Kidney (tissue), 22 donors: ENCODE measurements at places on chromosomes 12 and 14. TPM values are rescaled to one million over a fixed set of nuclear protein-coding genes. Genes with fewer than 3 reads are reported as not detected.

- no peak for DNase-seq
These were observed 547.1 kb downstream of the CCER1 start for GRCh38 chr12:90407841-90408240.

DNA sequence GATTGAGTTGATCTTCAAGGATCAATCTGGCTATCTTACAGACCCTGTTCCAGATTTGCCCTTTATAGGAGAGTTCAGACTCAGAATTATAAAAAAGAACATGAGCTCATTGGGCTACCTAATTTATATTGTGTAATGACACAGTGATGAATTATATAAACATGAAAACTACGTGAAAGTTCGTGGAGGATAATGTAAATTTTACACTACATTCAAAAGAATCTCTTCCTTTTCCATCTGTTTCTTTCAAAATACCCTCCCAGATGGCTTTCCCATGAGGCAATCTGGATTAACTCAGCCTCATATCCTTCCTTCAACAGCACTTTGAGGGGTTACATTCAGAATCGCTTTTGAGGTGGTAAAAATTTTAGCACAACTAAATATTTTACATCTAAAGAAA is 129.3 kb downstream of the HMGA2 start:
- no peak for DNase-seq

DNA sequence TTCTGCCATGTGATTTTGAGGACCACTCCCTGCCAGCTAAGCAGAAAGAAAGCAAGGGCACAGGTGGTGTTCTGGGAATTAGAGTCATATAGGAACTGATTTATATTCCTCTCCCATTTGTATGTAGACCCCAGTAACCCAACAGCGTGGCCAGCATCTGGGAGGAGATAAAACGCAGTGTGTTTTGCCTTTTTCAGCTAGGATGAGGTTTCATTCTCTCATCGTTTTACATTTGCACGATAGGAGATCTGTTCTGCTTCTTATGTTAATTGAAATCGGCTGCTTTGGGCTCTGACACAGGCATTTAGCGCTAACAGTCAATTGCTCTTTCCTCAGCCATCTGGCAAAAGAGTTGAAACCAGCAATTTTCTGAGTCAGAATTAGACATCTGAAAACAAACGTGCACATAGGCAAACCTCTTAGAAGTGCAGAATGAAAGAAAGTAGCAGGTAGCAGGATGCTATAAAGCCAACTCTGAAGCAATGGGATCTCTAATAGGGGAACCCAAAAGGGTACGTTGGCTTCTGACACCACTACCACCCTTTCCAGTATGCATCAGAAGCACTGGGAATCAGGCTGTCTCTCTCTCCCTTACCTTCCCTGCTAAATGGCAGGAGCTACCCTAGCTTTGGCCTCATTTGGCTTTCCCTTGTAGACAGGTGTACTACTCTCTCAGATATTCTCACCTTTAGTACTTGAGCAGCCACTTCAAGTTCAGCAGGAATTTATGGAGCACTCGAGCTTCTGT is 219.1 kb downstream of the PHLDA1 start:
- peak; percentile 61 for DNase-seq

DNA sequence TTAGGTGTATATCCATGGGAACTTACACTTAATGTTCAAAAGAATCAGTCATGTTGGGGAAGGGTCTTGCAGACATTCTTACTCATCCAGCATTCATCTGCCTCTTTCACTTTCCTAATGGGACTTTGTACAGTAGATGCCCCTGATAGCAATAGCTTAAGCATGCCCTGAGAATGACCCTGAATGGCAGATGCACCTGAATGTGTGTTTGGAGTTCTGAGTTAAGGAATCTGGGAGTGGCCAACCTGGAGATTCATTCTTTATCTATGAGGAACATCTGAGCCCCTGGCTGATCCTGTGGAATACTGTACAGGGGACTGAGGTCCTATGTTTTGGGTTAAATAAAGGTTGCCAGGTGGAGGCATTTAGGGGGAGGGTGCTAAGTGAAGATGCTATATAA is 71.3 kb upstream of the MANSC4 start:
- no peak for DNase-seq

GRCh38 chr12:94938583-94938982 is 64.9 kb downstream of the NDUFA12 start:
- no peak for DNase-seq

GRCh38 chr14:38502239-38502638 is 246.3 kb upstream of the CLEC14A start:
- no peak for DNase-seq

DNA sequence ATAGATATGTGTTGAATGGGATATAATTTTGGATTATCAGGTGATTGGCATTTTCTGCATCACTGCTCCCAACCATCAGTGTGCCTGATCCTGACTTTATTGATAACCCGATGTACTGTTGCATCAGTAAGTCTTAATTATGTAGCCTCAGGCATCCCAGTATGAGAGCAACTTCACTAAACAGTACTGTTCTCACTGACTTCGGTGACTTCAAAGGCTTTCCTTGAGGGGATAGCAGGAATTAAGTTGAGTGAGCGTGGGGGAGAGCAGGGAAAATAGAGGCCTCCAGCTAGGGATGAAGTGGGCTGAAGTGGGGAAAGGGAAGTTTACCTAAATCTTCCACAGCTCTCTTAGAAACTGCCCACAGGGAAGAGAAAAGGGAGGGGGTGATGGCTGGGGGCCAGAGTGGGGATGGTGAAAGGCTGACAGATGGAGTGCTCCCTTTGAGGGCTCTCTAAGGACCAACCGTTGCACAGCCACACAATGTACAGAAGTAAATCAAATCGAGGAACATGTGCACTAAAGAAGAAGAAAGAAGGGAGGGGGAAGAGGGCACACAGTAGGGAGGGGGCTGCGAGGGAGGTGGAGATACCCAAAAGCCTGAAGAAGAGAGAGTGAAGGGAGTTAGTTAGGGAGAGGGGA is 10.7 kb upstream of the NEUROD4 start:
- no peak for DNase-seq

DNA sequence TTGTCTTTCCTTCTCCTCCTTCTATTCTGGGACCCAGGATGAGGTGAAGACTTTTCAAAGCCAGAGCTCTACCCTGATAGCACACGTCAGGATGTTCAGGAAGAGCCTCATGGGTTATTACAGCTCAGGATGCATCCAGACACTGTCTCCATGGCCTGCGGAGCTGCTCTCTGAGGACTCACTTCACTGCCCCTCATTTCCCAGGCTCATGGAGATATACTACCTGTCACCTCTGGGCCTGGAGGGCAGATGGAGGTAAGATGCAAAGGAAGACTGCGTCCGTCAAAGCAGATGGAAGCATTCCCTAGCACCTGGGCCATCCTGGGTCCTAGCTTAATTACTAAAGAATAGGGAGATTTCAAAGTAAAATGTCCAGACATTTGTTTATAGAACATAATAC is 32.6 kb downstream of the STON2 start:
- peak; percentile 67 for DNase-seq

DNA sequence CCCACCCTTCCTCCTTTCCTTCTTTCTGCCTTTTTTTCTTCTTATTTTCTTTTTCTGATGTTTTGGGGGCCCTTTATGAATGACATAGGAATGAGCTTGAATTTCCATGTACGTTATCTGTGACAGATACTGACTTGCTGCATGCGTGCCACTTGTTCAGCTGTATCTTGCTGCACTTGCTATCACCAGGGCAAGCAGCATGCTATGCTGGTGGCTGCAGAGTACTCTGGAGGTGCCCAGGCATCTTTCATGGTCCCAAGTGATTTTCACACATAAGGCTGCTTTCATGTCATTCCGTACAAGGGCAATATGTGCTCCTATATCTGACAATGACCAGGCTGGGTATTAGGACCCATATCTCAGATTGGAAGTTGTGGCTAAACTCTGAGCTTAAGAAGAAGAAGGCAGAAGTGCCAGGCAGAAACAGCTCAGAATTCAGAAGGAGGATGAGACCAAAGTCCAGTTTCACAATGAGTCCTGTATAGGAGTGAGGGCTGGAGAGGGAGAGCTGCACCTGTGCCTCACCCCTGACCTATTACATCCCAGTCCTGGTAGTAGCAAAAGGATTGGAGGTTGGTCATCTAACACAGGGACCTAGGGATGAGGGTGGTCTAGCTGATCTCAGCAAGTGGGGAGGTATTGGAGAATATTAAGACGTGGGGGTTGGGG is 299.0 kb upstream of the DDHD1 start:
- DNase-seq, result no peak

DNA sequence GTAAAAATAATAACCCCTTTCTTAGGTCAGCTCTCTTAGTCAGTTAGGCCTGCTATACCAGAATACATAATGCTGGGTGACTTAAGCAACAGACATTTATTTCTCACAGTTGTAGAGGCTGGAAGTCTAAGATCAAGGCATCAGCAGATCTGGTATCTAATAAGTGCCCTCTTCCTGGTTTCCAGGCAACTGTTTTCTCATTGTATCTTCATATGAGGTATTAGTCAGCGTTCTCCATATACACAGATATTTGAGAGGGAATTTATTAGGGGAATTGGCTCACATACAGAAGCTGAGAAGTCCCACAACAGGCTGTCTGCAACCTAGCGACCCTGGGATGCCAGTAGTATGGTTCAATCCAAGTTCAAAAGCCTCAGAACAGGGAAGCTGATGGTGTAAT is 896.0 kb downstream of the GALC start:
- no peak for DNase-seq

DNA sequence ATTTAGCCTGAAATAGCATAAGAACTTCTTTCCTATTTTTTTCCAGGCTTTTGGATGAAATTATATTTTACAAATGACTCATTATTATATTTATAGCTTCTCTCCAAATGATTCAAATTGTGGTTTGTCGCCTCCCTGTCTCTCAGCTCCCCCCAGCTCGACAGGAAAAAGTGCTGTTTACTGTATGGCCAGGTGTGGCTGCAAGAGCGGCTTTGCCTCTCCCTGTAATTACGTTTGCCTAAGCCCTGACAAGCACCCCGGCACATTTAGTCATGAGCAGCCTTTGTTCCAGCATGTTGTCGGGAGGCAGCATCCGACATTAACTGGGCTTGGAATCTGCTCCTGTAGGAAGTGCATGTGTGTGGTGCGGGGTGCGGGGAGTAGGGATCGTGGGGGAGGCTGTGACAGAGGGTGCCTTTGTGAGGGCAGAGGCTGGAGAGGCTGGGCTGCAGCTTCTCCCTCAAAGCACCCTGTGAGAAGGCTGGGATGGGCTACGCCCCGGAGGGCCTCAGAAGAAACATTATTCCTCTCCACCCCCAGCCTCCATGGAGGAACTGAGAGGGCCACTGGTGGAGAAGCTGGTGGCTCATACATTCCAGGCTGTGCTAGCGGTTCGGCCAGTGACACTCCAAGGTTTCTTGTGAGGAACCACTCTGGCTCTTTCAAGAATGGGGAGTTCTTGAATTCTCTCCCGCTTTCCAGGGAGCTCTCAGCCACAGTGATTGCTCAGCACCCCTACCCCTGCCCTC is 42.1 kb upstream of the CTDSP2 start:
- DNase-seq, result peak; percentile 68

AICDA gene
- total RNA-seq, result not detected

SYT1 gene
- 1.2 TPM for total RNA-seq

CD69 gene
- 25.0 TPM for total RNA-seq

MGST1 gene
- 98.6 TPM for total RNA-seq

KRT83 gene
- total RNA-seq, result not detected

ACSM4 gene
- not detected for total RNA-seq
